ENCODE measurements at places on chromosomes 2 and 18. TPM values are rescaled to one million over a fixed set of nuclear protein-coding genes. Genes with fewer than 3 reads are reported as not detected.

Gene MC2R
- total RNA-seq = not detected

Gene PCARE
- total RNA-seq = not detected

Gene GPR35
- 2.4 TPM for total RNA-seq

GRCh38 chr2:11802782-11803191, 56.4 kb downstream of the LPIN1 start:
- no peak for DNase-seq

DNA sequence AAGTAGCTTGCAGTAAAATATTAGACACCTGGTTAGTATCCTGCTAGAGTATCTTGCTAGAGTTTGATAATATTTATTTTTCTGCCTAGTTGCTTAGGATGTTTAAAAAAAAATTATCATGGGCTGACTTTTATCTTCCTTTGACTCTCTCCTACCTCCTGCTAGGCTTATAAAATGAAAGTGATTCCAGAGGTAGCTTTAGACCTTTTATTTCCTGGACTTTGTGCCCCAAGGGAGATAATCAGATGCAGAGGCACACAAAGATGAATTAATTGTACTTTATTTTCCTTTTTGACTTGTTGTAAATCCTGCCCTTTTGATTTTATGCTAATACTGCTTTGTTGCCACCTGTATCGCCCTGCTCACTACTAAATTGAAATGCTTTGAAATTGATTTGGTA, 130.7 kb downstream of the WDSUB1 start:
- no peak for DNase-seq

DNA sequence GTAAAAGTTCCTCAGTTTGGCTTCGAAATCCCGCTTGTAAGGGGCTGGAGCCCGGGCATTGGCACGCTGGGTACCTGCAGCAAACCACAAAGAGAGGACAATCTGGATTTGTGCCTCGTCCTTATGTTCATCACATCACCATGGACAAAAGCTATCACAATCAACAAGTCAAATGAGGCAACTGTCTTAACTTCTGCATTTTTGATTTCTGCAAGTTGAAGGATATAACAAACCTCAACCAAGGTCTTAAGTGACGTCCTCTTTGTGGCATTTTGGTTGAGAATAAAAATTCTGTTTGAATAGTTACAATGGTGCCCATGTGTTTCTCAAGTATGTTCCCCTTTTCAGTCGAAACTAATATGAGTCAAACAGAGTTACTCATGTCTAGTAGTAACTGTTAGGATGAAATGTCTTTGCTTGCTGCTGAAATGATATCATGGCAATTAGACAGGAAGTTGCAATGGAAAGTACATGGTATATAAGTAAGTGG, 70.8 kb upstream of the STK17B start:
- DNase-seq = no peak

GRCh38 chr2:150572961-150573395, 85.5 kb upstream of the RND3 start:
- no peak for DNase-seq
